ENCODE measurements at places on chromosomes 1 and 21. TPM values are rescaled to one million over a fixed set of nuclear protein-coding genes. Genes with fewer than 3 reads are reported as not detected.

GRCh38 chr1:229318056-229318455 is 24.8 kb downstream of the CCSAP start:
- DNase-seq = no peak

GRCh38 chr1:93821423-93822144 is 57.4 kb downstream of the DNTTIP2 start:
- DNase-seq = no peak

DNA sequence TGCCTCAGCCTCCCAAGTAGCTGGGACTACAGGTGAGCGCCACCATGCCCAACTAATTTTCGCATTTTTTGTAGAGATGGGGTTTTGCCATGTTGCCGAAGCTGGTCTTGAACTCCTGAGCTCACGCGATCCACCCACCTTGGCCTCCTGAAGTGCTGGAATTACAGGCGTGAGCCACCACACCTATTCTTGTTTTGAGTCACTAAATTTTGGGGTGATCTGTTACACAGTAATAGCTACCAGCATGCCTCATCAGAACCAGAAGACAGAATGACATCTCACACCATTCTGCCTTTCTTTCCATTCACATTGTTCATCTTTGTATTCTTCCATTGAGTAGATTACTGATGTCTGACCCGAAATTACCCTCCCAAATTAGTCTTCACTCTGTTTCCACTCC is 9.1 kb downstream of the RHBDL2 start:
- DNase-seq = no peak

Gene NGF
- 0.14 TPM for total RNA-seq

DNA sequence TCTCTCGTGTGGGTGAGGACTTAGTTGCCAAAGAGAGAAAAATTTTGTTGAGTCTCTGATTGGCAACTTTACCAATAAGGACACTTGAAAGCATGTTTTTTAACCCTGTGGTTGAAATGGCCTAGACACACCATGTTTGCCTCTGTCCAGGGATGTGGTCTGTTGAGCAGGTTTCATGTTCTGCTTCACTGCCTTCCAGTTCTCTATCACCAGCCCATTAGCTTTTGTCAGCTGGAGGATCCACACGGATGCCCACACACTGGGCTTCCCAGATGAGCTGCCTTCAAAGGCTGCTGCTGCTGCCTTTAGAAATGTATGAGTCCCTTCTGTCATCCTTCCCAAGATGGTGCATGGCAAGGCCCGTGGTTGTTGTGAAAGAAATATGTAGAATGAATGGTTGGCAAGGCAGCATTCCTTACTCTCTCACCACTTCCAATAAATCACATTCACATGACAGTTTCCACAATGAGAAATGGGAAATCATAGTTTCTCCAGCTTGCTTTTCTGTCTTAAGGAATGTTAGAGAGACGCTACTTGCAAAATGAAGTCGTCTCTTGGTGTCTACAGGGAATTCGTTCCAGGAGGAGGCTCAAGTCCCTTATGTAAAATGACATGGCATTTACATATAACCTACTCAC is 108.2 kb upstream of the SLC35F3 start:
- DNase-seq = no peak

DNA sequence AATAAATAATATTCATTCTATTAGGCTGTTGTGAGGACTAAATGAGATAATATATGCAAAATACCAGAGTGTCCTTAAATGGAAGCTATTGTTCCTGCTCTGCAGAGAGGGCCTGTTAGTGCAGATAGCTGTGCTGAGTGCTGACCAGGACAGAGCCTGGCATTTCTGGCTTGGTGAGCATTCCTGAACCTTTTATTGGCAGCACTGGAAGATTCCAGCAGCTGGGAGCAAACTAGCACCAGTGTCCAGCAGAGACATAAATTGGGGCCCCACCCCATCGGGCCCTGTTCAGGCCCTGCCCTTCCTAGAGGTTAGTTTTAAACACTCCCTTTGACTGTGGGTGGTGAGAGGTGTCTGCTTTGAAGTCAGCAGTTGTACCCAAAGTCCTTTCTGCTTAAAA is 85.9 kb upstream of the GADD45A start:
- no peak for DNase-seq

DNA sequence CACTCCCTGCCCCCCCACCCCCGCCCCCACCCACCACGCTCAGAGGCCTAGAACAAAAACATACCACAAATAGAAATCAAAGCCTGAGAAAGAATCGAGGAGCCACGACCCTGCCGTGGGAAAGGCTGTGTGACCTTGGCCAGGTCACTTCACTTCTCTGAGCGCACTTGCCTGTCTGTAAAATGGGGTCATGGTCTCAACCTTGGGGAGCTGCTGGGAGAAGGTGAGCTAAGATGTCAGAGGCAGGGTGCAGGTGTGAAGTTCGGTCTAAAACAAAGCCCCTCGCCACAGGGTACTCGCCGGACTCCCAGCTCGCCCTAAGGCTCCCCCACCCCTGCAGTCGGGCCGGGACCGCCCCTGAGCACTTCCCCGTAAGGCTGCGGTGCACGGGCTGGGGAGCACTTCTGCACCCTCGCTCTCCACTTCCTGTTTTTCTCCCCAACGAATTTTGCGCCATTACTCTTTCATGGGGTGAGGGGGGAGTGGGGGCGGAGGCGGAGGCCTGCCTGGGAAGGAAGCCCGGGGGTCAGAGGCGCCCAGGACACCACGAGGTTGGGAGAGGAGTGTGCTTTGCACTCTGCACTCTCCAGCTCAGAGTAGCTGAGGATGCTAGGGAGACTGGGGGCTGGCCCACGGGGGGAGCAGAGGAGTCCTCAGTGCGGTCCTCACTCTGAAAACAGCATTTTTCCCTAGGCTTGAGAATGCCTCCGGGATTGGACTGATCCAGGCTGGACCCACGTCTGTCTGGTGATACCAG is 21.9 kb upstream of the PIK3CD start:
- DNase-seq = peak; percentile 61

- no peak for DNase-seq
Measured at GRCh38 chr1:206448471-206448870, 21.8 kb upstream of the IKBKE start.

Gene MAN1A2
- 17.8 TPM for total RNA-seq

GRCh38 chr1:163561580-163562295 is 240.0 kb downstream of the NUF2 start:
- DNase-seq = peak; percentile 45

DNA sequence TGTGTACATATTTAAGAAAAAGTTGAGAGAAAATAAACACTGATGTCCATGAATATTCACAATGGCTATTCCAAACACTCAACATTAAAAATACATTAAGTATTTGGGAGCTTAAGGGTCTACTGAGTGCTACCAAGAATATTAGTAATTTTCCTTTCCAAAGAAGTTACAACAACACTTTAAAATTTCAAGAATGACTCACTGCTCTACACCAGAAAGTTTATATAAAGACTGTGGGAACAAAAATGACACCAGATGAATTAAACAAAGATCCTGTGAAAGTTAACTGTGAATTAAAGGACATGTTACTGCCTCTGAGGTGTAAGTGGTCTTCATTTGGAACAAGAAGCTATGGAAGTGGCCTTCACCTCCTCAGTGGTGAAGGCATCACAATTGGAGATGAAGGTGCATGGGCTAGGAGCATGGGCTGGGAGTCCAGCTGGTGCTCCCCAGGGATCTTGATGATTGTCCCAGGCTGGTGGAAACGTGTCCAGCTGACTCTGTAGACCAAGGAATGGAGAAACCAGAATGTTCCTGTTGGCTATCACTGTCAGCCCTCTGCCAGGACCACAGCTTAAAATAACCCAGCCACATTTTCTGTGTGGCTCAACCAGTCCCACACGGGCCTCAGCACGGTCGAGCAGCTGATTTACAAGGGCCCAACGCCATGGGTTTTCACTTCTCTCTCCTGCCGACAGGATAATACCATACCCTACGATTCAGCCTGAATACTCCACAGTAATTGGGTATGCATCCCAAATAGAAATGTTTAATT is 28.8 kb downstream of the TAF5L start:
- no peak for DNase-seq

DNA sequence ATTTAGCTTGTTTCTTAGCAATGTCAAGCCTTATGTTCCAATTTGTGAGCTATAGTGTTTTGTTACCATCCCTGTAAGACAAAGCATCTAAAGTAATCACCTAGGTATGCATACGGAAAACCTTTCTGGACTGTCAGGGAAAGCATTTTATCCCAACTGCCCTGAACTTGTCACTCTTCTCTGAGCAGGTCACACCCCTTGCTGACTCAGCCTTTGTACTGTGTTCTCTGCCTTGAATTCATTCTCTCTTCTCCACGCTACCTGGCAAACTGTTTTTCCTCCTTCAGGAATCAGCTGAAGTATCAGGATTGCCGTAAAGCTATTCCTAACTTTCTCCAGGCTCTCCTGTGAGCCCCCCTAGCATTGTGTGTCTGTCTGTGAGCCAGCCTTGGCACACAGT is 54.2 kb downstream of the PBX1 start:
- DNase-seq = no peak

- DNase-seq = peak; percentile 77
Measured at GRCh38 chr1:156726549-156727226, 1.6 kb upstream of the METTL25B start.

- no peak for DNase-seq
Measured at GRCh38 chr1:15826810-15827507, 19.5 kb upstream of the UQCRHL start.

DNA sequence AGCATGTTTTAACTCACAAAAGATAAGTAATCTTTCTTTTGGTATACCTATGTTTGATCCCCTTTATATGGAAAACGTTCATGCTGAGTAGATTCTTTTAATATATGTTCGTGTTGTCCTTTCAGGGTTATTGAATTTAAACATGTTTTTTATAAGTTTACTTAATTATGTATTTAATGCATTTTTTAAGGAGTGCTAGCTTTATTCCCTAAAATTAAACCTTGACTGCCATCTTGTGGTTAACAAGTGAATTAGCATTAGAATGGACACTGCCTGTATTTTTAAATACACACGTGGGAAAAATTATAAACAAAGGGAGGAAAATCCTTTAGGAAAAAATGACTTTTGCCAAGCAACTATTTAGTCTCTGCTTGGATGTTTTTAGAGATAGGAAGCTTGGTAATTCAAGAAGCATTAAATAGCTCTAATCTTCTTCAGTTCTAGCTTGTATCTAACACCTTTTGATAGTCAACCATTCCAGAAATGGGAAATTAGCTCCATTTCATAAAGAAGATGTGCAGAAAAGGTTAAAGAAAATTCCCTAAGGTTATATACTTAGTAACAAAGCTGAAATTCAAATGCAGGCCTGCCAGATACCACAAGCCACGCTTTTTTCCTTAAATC is 43.0 kb downstream of the UBE2U start:
- DNase-seq = no peak

GRCh38 chr1:85137660-85138059 is 63.2 kb downstream of the SYDE2 start:
- DNase-seq = no peak

GRCh38 chr21:45079351-45079750 is 5.0 kb downstream of the ADARB1 start:
- DNase-seq = no peak

GRCh38 chr1:62689524-62689923 is 1.3 kb upstream of the DOCK7 start:
- no peak for DNase-seq

Gene ALDH4A1
- total RNA-seq = 23.8 TPM
